ENCODE measurements at places on chromosomes 2 and 18.

- no peak for DNase-seq
Observed at GRCh38 chr2:16478434-16479210, 187.0 kb downstream of the CYRIA start.

DNA sequence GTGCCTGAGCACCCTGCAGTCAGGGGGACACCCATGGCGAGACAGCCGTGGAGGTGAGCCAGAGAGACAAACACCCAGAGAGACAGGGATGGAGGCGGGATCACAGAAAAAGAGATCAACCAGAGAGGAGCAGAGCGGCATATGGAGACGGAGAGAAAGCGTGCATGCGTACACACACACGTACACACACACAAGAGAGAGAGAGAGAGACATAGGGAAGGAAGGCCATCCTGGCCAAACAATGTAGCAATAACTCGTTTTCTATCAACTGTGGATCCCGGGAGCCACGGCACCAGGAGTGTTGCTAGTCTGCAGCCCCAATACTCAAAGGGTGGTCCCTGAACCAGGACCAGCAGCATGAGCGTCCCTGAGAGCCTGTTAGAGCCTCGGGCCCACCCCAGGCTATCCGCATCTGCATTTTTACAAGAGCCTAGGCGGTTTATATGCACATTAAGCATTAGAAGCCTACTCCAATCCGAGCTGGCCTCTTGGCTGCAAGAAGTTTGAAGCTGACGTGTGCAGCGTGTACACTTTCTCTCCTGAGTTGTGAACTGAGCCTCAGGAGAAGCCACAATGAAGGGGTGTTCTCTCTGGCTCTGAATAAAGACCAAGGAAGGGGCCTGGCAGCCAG, 50.1 kb upstream of the MYCN start:
- no peak for DNase-seq

GRCh38 chr2:214533541-214533940, 122.7 kb downstream of the VWC2L start:
- DNase-seq = no peak

GRCh38 chr2:201157694-201158093, 25.2 kb upstream of the CASP10 start:
- no peak for DNase-seq

DNA sequence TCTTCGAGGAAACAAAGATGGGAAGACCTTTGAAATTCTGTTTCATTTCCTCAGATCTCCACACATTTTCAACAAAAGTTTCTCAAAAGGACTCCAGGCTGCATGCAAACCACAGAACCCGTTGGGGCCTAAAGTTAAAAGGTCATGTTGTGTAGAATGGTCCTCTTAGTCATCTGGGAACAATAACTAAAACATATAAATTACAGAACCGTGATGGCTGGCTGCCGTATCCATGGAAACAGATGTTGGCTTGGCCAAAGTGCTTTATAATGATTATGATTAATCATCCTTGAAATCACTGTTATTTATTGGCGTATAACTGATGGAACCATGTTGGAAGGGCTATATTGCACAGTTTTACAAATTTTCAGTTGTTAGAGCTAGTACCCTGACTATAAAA, 182.8 kb upstream of the CRIM1 start:
- DNase-seq = no peak

DNA sequence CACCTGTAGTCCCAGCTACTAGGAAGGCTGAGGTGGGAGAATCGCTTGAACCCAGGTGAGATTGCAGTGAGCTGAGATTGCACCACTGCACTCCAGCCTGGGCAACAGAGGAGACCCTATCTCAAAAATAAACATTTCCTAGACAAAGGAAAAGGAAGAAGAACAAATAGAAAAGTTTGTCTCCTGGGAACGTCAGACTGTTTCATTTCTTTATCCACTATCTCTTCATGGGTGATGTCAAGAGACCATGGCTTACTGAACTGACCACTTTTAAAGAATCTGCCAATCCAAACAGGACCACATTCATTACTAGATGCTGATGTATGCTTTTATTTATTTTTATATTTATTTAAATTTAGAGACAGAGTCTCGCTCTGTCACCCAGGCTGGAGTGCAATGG, 26.8 kb downstream of the COX7A2L start:
- DNase-seq = no peak

DNA sequence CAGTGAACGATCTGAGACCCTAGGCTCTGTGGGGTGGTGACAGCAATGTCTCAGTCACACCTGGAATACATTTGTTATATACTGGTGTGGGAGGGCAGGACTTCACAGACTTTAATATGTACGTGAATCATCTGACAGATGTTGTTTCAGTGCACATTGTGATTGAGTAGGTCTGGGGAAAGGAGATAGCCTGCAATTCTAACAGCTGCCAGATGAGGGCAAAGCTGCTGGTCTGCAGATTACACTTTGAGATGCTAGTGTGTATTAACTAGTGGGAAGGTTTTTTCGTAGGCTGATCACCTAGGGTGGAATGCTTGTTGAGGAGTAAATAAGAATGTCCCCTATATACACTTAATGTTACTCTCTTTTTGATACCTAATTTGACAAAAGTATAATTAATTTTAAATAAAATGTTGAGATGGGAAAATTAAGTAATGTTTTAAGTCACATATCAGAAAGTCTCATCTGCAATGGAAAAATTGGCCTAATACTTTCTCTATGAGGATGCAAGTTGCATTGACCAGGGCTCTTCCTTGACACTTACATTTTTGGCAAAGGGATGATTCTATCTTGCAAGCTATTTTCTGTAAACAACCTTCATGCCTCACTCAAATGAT, 496.9 kb upstream of the HNMT start:
- DNase-seq = no peak

- DNase-seq = no peak
Observed at GRCh38 chr2:238821391-238821790, 26.5 kb upstream of the TWIST2 start.

GRCh38 chr18:4453874-4454536, 1.1 kb downstream of the DLGAP1 start:
- no peak for DNase-seq

GRCh38 chr18:47420130-47420529, 168.7 kb upstream of the SKOR2 start:
- DNase-seq = no peak

- DNase-seq = no peak
Observed at GRCh38 chr18:48136051-48136826, 205.8 kb upstream of the SMAD2 start.

GRCh38 chr2:6008186-6008585, 316.0 kb downstream of the SOX11 start:
- no peak for DNase-seq

GRCh38 chr2:100052650-100053049, 89.7 kb downstream of the AFF3 start:
- DNase-seq = no peak

DNA sequence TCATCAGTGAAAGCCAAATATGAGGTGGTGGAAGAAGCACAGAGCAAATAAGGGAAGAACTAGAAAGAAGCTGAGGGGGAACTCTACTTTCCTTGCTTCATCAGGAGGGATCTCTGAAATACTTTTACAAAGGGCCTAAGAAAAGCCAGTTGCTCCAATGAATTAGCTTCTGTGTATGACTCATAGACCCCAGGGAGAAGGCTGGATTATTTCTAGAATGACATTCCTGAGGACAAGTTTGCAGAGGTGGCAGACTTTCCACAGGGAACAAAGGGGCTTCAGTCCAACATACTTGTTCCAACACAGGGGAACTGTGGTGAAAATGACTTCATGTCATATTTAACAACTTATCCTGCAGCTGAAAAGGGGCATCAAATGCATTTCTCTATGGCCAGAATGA, 29.0 kb downstream of the DOK1 start:
- no peak for DNase-seq

DNA sequence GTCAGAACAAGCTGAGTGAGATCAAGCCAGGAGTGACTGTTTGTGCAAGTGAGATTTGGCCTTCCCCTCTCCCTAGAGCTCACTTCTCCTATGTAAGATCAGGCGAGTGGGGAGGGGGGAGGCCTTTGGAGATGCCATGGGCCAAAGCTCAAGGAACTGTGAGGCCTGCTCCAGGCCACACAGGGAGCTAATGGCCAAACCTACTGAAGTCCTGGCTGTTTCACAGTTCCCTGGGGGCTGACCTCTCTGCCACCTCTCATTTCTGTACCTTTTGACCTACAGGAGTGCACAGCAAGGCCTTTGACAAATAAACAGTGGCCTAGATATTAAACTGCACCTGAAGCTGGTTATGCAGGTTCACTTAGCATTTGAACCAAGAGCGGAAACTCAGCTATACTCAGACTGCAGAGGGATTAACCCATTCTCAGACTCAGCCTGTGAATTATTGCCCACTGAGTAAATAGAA, 235.0 kb upstream of the NT5C1B start:
- no peak for DNase-seq

GRCh38 chr2:149921911-149922616, 334.5 kb upstream of the MMADHC start:
- DNase-seq = no peak

DNA sequence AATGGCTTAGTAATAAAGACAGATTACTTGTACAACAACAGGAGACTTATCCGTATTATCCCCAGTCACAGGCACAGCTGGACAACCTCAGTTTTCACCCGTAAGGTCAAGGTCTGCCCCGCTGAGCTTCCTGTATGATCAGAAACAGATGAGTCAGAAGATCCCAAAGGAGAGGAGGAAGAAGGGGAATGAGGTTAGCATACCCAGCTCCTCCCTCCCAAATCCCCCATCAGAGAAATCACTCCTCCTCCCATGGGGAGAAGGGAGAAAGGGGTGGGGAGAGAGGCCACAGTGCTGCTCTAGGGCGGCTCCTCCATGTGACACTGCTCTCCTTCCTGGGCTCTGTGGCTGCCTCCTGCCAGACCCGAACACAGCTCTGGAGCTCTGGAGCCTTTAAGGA, 53.8 kb upstream of the SPTBN1 start:
- DNase-seq = peak; percentile 51

- DNase-seq = peak; percentile 95
Observed at GRCh38 chr2:68774569-68775271, 40.1 kb downstream of the ARHGAP25 start.

DNA sequence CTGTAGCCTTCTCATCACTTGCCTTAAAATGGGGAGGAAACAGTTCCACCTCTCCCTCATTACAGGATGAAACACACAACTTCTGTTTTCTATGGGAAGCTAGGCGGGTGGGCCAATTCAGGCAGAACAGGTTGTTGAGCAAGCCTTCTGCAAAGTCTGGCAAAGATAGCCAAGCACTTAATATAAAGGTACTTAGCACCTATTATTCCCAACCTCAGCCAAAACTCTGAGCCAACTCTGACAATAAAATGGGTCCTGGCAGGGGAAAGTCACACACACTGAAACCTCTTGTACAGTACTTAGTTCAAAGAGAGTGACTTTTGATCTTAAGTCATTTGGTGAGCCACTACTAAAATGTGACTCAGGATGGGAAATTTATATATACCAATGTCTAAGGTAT, 15.8 kb upstream of the SOCS6 start:
- no peak for DNase-seq

GRCh38 chr2:138711812-138712211, 68.4 kb downstream of the NXPH2 start:
- DNase-seq = no peak

GRCh38 chr2:100137318-100137717, 5.1 kb downstream of the AFF3 start:
- no peak for DNase-seq

DNA sequence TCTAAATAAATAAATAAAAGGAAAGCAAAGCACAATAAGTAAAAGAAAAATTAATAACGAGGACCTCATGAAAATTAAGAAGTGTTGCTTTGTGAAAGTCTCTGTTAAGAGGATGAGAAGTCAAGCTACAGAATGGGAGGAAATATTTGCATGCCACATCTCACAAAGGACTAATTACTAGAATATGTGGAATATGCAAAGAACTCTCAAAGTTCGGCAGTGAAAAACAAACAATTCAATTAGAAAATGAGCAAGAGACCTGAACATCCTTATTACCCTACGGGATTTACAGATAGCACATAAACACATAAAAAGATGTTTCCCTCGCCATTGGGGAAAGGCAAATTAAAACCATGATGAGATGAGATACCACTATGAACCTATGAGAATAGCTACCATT, 23.3 kb downstream of the CYP26B1 start:
- no peak for DNase-seq

DNA sequence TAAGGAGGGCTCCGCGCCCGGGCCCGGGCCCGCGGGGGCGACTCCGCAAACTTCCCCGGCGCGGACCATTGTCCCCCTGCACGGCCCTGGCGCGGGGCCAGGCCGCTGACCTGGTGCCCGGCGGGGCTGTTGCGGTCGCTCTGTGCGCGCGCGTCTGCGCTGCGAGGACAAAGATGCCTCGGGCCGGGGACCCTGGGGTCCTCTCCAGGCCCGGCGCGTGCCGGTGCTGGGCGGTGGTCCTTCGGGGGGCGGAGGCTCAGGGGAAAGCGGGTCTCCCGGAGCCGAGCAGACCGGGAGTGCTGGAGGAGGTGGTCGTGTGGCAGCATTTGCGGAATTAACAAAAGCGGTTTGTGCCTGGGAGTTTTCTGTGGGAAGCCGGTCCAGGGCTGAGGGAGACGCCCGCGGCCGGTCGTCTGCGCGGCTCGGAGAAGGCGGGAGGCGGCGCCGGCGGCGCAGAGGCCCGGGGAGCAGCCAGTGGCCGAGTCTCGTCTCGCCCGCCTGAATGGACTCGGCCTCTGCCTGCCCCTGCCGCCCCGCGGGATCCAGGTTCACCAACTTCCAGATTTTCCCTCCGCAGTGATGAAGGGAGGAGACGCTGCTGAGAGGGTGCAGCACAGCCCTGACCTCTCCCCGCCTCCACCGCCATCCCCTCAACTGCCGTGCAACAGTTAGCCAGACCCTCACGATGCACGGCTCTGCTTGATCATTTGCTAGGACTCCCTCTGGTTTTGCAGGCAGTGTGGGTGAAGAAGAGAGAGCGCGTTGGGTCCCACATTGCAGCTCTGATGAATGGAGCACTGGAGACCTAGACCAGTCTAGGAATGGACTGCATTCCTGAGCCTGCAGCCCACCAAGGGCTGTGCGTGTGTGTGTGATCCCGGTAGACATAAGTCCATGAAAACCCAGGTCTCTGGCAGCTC, 705 bp downstream of the EFR3B start:
- DNase-seq = no peak

DNA sequence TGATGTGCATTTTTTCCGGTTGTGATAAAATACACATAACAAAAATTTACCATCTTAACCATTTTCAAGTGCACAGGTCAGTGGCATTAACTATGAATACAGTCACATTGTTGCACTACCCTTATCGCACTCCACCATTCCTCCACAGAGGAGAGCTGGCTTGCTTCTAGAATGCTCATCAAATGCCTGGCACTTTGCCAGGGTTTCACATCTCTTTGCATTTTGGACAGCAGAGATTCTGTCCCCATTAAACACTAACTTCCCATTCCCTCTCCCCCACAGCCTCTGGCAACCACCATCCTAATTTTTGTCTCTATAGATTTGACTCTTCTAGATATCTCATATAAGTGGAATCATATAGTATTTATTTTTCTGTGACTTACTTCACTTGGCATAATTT, 165.0 kb downstream of the ASB1 start:
- DNase-seq = no peak

GRCh38 chr2:95165030-95165370, 609 bp upstream of the ZNF2 start:
- no peak for DNase-seq
